ENCODE measurements at places on chromosomes 7 and 10. TPM values are rescaled to one million over a fixed set of nuclear protein-coding genes. Genes with fewer than 3 reads are reported as not detected.

Gene ECD
- 27.1 TPM for polyA plus RNA-seq

Gene SPAM1
- not detected for polyA plus RNA-seq

Gene SLC29A4
- 14.8 TPM for polyA plus RNA-seq

Gene EVX1
- polyA plus RNA-seq = 0.08 TPM

Gene GPR26
- not detected for polyA plus RNA-seq

Gene SPDYE5
- not detected for polyA plus RNA-seq

Gene ZMIZ1
- polyA plus RNA-seq = 29.1 TPM

Gene LIPM
- polyA plus RNA-seq = not detected

Gene ITGA8
- not detected for polyA plus RNA-seq

Gene CCL24
- polyA plus RNA-seq = not detected

Gene TYW1B
- polyA plus RNA-seq = 2.8 TPM

Gene GJD4
- 0.05 TPM for polyA plus RNA-seq

Gene ZNF365
- polyA plus RNA-seq = 1.1 TPM

Gene ATRNL1
- polyA plus RNA-seq = 0.34 TPM

Gene TMEM270
- polyA plus RNA-seq = not detected

Gene SPDYE2
- polyA plus RNA-seq = not detected

Gene CTTNBP2
- 0.21 TPM for polyA plus RNA-seq

Gene MYL10
- polyA plus RNA-seq = not detected

Gene PNLIPRP1
- not detected for polyA plus RNA-seq

Gene LIPK
- polyA plus RNA-seq = not detected

Gene DIP2C
- 4.2 TPM for polyA plus RNA-seq

Gene OGDH
- 37.7 TPM for polyA plus RNA-seq

Gene ZPBP
- not detected for polyA plus RNA-seq

Gene RBM20
- polyA plus RNA-seq = 2.0 TPM

Gene C10orf90
- polyA plus RNA-seq = 2.0 TPM

Gene AGAP5
- 2.5 TPM for polyA plus RNA-seq

Gene WDR86
- 0.28 TPM for polyA plus RNA-seq

Gene TCAF2
- 0.06 TPM for polyA plus RNA-seq

Gene GARIN1A
- polyA plus RNA-seq = 0.43 TPM

Gene NPY4R2
- 33.1 TPM for polyA plus RNA-seq

Gene RGS10
- 41.4 TPM for polyA plus RNA-seq

Gene PDE6C
- not detected for polyA plus RNA-seq

Gene TAF5
- 3.9 TPM for polyA plus RNA-seq

Gene LDB3
- 0.13 TPM for polyA plus RNA-seq

Gene TMEM209
- polyA plus RNA-seq = 12.8 TPM

Gene ADGRA1
- polyA plus RNA-seq = not detected

Gene TMEM273
- polyA plus RNA-seq = not detected

Gene IGFBP1
- 2.7 TPM for polyA plus RNA-seq
